Stimulated activated CD8-positive, alpha-beta memory T cell treated with anti-CD3 and anti-CD28 coated beads, Interleukin-7, amount 100 ng/mL, for 1 hour (primary cell): ENCODE measurements at places on chromosomes 12 and 14.

DNA sequence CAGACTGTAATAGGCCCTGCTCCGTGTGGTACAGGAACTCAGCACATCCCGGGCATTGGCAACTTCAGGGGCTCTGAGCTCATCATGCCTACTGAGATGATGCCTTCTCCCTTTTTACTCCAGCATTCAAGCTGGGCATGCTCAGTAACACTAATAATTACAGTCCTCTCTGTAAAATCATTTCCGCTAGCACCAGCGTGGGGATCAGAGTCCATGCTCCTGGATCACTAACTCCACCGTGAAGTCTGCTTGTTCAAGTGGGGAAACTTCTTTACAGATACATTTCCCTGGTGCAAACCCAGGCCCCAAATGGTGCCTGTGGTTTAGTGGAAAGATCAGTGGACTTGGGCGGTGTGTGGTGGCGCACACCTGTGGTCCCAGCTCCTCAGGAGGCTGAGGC is 16.7 kb downstream of the CLSTN3 start:
- no peak for DNase-seq

- no peak for DNase-seq
Measured at GRCh38 chr14:61231810-61232209, 49.3 kb downstream of the TMEM30B start.

DNA sequence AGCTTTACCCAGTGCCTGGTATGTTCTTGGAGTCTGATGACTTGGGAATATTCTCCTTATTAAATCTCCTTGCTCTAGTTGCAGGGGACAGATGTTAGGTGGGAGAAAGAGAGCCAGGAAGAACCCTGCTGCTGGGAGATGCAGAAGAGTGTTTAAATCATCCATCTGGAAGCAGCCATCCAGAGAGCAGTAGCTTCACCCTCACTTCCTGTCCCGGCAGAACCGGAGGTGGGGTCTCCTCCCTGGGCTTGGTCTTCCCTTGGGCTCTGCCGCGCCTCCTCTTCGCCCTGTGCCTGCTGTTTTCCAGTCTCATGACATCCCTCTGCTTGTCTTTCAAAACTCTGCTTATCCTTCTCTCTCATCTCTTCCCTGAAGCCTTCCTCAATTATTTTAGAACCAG is 15.5 kb downstream of the B4GALNT3 start:
- no peak for DNase-seq

- DNase-seq = no peak
Measured at GRCh38 chr14:88454886-88455285, 69.4 kb downstream of the SPATA7 start.

DNA sequence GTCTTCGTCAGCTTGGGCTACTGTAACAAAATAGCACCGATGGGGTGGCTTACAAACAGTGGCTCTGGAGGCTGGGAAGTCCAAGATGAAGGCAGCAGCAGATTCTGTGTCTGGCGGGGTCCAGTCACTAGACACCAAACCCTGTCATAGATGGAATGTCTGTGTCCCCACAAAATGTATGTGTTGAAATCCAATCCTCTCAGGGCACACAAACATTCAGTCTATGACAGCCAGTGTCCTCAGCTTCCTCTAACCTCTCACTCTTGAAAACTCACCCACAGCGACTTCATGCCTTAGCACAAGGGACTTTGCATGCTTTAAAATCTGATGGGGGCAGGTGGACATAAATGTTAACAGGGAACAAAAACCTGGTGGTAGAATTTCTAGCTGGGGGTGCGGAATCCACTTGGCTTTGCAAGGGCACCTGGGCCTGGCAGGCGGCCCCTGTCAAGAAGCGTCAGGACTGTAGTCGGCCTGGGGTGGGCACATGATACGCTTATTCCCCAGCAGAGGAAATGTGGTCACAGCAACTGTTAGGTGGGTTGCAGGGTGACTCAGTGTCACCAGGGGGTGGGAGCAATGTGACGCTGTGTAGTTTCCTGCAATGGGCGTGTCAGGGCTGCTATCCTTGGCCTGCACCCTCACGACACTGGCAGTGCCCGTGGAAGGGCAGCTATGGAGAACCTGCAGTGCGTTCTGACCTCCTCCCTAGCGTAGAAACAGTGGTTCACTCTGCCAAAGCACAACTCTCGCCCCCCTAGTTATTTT is 17.7 kb downstream of the RIN3 start:
- peak; percentile 75 for DNase-seq

- DNase-seq = no peak
Measured at GRCh38 chr12:78490861-78491260, 373.7 kb upstream of the SYT1 start.

DNA sequence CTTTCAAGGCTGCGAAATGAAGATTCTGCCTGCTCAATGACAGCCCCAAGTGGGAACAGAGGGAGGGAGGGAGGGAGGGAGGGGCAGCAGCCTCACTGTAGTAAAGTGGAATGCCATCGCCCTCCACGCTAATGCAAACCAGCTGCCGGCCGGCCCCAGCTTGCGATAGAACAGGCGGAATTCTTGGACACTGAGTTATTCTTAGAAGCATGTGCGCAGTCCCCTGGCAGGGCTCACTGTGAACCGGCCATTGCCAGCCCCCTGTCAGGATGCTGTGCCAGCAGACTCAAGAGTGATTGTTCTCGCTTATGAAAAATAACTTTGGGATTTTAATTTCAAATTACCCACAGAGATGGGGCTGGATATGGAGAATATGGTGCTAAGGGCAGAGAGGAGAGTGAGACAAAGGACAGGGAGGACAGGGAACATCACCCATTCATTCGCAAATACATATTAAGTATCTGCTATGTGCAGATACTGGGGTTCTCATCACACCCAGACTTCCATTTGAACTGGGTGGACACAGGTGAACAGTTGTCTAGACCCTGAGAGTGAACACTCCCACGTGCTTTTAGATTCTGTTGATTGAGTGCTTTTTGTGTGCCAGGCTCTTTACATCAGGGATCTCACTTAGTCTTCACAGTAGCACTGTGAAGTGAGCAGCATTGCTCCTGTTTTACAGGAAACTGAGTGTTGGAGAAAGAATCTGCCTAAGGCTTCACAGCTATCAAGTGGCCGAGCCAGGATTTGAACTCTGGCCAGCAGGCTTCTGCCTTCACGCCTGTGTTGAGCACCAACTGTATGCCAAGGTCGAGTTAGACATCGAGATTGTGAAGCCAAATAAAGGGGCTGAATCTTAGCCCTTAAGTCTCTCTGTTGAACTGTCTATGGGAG is 192.9 kb downstream of the C12orf75 start:
- no peak for DNase-seq

- no peak for DNase-seq
Measured at GRCh38 chr14:101716956-101717662, 44.4 kb upstream of the PPP2R5C start.

DNA sequence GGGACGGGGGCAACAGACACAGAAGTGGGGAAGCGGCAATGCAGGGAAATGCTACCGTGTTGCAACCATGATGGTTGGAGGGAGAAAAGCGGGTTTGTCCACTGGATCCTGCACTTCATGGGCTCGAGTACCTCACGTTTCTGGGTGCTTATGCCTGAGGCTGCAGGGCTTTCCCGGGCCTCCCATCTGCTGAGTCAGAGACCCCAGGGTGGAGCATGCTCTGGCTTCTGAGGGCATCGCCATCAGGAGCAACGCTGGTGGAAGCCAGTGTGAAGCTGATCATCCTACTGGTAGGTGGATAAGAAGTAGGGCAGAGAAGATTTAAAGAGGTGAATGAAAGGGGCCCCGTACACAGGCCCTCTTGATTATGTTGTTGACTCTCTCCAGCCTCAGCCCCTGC is 5.0 kb upstream of the ADGRD1 start:
- no peak for DNase-seq

DNA sequence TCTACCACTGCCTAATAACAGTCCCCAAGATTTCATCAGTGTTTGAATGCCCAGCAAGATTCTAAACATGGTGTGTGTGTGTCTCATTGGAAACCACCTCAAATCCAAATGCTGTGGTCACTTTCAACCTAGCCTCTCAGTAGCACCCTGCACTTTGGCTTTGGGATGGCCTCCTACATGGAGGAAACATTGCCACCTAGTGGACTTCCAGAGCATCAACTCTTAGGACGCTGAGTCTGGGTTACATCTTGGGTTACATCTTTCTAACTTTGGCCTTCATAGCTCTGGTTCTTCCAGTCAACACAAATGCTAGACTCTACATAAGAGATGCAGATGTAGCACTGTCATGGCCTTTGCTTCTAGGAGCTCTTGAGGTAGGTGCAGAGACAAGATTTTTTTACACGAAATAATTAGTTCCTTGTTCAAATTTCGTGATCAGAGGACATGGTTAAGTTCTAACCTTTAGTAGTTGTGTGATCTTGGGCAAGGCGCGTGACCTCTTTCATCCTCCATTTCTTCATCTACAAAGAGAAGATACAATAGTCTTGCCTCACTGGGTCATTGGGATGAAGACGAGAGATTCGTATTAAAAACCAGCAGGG is 113.5 kb upstream of the VASH1 start:
- no peak for DNase-seq

DNA sequence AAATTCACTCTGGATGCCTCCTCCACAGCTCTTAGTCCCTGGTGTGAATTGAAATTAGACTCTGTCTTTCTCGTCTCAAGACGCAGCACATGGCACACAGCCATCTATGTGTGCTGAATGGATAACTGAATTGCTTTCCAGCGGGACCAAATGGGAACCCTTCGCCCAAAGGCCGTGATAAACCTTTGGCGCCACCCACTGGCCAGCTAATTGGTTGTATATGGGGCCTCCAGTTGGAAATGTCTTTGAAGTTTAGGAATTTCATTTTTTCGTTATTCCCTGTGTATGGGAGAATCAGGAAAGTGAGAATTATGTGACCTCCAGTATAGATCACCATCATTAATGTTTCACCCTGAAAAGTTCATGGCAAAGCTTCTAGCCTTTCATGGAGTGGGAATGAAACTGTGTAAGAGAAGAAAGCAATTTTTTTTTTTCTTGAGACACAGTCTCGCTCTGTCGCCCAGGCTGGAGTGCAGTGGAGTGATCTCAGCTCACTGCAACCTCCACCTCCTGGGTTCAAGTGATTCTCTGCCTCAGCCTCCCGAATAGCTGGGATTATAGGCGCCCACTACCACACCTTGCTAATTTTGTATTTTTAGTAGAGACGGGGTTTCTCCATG is 9.8 kb upstream of the HSP90AA1 start:
- DNase-seq = peak; percentile 28

DNA sequence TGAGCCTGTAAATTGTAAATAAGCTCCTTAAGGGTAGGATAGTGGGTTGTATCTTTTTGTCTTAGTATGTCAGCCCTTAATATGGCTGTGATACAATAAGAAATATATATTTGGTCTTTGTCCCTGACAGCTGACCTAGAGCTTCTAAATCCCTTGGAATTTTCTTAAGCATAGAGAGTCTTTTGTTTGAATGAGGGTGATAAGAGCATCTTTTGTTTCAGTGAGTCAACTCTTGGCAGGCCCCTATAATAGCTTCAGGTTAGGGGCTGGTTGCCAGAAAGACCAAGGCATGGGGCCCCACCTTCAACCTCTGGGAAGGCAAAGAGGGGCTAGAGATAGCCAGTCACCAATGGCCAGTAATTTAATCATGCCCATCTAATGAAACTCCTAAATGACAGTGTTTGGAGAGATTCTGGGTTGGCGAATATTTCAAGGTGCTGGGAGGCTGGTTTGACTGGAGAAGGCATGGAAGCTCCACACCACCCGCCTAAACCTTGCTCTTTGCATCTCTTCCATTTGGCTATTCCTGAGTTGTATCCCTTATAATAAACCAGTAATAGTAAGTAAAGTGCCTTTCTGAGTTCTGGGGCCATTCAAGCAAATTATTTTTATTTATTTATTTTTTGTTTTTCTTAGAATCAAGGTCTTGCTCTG is 10.5 kb downstream of the PALS1 start:
- no peak for DNase-seq

DNA sequence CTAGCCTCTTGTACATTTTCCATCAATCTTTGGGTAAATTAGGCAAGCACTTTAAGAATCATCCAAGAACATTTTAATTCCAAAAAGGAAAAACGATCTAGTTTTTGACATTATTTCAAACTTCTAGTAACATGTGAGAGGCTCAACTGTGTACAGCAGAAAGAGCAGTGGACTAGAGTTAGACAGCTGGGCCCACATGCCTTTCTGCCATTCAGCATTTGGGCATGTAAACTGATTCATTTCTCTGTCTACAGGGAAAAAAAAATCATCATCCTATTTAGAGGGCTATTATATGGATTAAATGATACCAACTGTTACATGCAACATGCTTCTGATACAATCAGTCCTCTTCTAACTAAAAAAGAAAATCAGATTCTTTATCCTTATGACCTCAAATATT is 17.7 kb downstream of the ATP2B1 start:
- DNase-seq = no peak

DNA sequence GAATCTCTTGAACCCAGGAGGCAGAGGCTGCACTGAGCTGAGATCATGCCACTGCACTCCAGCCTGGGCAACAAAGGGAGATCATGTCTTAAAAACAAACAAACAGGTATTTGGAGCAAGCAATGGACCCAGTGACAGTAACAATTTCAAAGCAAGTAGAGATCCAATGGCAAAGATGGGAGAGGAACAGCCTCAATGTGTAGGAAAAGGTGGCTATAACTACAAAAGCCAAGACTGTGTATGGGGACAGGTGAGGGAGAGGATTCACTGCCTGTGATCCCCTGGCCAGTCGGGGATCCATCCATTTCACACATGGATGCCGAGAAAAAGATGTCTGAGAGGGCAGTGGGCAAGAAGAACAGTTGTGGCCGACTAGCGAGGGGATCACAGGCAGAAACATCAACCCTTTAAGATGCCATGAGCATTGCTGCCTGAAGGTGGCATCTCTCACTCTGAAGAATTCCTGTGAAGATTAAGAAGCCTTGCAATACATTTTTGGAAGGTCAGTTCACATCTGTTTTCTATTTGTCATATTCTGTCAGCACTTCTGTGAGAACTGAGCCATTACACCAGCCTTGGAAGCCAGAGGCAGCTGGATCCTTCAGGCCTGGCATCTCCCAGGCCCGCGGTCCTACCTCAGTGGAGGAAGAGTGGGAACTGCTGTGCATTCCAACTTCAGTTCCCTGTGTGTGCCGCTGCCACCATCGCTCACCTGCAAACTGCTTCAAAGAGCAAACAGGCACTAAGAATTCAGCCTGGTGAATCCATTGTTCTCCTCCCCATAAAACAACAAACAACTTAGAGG is 54.5 kb upstream of the FRS2 start:
- DNase-seq = no peak

DNA sequence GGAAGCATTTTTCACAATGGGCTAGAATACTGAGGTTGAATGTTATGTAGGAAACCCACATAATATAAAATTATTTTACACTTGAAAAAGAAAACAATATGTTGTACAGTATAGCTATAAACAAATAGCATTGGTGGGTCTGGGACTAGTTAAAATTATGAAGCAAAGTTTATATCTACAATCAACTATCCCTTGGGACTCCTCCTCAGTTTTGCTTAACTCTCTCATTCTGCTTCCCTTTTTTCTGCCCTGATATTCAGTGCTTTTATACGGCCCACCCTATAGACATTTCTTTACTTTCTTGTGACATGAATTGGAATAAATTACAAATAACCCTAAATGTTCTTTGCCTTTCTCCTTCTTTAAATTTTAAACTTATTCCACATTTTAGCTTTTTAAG is 300.5 kb downstream of the FBXL14 start:
- no peak for DNase-seq

- DNase-seq = no peak
Measured at GRCh38 chr14:92865674-92866073, 57.3 kb upstream of the CHGA start.

- no peak for DNase-seq
Measured at GRCh38 chr12:107557026-107557425, 128.6 kb upstream of the PWP1 start.

GRCh38 chr14:56211844-56212243 is 93.6 kb downstream of the PELI2 start:
- DNase-seq = no peak

- no peak for DNase-seq
Measured at GRCh38 chr12:98439981-98440581, 75.3 kb upstream of the TMPO start.

GRCh38 chr12:104182621-104183378 is 32.8 kb upstream of the TXNRD1 start:
- DNase-seq = no peak
